ENCODE measurements at places on chromosomes 12 and 14. TPM values are rescaled to one million over a fixed set of nuclear protein-coding genes. Genes with fewer than 3 reads are reported as not detected.
A peak's percentile ranks its signal among the peaks of the same experiment; 100 is the strongest.

DNA sequence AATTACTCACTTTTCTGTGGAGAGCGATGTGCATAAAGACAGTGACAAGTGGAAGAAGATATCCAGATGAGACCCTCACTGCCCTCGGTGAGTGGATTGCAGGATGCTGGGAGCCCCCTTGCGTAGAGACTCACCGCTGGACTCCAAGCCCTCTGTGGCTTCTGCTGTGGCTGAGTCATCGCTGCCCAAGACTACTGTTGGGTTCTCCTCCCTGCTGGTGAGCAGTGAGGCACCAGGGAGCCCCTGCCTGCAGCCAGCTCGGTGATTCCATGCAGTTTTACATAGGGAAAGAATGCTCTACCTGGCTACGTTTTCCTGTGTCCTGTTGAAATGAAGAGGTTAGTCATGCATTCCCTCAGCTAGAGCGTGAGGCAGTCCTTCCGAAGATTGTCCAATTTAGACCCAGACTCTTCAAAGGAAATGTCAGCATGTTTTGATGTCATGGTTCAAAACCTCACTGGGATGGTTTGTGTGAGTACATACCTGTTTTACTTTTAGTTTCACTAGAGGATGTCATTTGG lies 28.2 kb downstream of the TRAF3 start:
- no peak overlapping the region for H3K4me3 ChIP-seq
- H3K27ac ChIP-seq: no peak overlapping the region
- H3K36me3 ChIP-seq: peaks cover 10% of the 10 kb centered on the region
- DNase-seq: peak; percentile 76

- H3K27me3 ChIP-seq: peaks cover 2% of the 10 kb centered on the region
- no peak overlapping the region for H3K27ac ChIP-seq
- DNase-seq: no peak
- peaks cover 4% of the 10 kb centered on the region for H3K4me1 ChIP-seq
- no peak overlapping the region for H3K4me3 ChIP-seq
- no peaks in the 10 kb centered on the region for H3K36me3 ChIP-seq
Observed at GRCh38 chr14:106809615-106810014, 1283.2 kb downstream of the TMEM121 start.

DNA sequence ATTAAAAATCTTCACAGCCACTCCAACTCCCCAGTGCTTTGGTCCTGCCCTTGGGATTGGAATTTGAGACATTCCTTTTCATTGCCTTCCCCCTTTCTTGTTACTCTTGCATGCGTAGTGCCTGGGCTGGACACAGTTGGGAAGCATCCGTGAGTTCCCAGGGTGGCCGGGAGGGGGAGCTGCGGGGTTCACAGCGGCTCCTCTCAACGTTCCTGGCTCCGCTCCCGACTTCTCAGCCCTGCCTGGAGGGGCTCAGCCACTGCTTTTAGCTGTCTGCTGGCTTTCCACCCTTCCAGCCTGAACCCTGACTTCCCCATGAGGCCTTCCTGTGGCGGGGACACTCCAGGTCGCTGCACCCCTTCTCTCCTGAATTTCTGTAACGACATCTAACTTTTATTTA lies 3.2 kb downstream of the TEX52 start:
- no peaks in the 10 kb centered on the region for H3K36me3 ChIP-seq
- H3K27me3 ChIP-seq: no peaks in the 10 kb centered on the region
- H3K27ac ChIP-seq: no peak overlapping the region
- H3K4me3 ChIP-seq: no peak overlapping the region

PRB2 gene
- total RNA-seq: not detected

DNA sequence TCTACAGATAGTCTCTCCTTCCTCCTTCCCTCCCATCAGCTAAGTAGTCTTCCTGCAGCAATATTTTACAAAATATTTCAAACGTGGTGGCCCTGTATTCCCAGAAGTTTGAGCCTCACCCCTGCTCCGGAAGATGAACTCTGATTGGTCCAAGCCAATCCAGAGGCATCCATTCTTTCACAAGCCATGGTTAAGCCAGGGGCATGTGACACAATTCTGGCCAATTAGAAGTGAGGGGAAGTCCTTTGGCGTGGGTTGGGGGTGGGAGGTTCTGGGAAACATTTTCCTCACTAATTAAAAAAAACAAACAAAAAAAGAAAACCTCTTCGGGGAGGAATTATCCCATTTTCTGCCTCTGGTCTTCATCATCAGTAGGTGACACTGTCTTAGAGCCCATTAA lies 69.4 kb upstream of the GSC start:
- H3K27me3 ChIP-seq: no peaks in the 10 kb centered on the region
- no peak for DNase-seq
- H3K4me1 ChIP-seq: no peaks in the 10 kb centered on the region
- no peak overlapping the region for H3K27ac ChIP-seq
- no peaks in the 10 kb centered on the region for H3K36me3 ChIP-seq
- no peak overlapping the region for H3K4me3 ChIP-seq

TMEM229B gene
- 0.37 TPM for total RNA-seq
